ENCODE measurements at places on chromosomes 1 and 21. TPM values are rescaled to one million over a fixed set of nuclear protein-coding genes. Genes with fewer than 3 reads are reported as not detected.

SYCP1 gene
- total RNA-seq: not detected

CAMSAP2 gene
- 58.4 TPM for total RNA-seq

LENEP gene
- total RNA-seq: not detected

FGR gene
- total RNA-seq: 35.9 TPM

- no peak overlapping the region for H3K4me3 ChIP-seq
- H3K27ac ChIP-seq: no peak overlapping the region
- H3K36me3 ChIP-seq: no peaks in the 10 kb centered on the region
- no peak for DNase-seq
- H3K4me1 ChIP-seq: no peaks in the 10 kb centered on the region
Observed at GRCh38 chr1:15011160-15011559, 142.4 kb upstream of the TMEM51 start.

DNA sequence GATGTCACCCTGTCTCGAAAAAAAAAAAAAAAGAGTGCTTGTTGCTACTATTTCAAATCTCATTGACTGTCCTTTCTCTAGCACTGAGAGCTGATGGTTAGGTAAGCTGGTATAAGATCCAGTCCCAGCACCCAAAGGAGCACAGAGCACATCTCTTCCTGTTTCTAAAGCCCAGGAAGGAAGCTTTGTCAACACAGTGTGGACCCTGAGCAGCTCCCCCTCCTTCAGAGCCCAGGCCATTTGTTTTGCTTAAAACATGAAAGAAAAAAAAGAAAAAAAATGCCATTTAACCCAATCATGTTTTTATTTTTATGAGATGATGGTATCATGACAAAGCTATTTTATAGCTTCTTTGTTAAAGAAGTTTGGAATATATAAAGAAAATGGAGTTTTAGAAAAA is 184.1 kb upstream of the DUSP10 start:
- H3K27me3 ChIP-seq: no peaks in the 10 kb centered on the region
- H3K4me1 ChIP-seq: no peaks in the 10 kb centered on the region
- no peaks in the 10 kb centered on the region for H3K36me3 ChIP-seq

DNA sequence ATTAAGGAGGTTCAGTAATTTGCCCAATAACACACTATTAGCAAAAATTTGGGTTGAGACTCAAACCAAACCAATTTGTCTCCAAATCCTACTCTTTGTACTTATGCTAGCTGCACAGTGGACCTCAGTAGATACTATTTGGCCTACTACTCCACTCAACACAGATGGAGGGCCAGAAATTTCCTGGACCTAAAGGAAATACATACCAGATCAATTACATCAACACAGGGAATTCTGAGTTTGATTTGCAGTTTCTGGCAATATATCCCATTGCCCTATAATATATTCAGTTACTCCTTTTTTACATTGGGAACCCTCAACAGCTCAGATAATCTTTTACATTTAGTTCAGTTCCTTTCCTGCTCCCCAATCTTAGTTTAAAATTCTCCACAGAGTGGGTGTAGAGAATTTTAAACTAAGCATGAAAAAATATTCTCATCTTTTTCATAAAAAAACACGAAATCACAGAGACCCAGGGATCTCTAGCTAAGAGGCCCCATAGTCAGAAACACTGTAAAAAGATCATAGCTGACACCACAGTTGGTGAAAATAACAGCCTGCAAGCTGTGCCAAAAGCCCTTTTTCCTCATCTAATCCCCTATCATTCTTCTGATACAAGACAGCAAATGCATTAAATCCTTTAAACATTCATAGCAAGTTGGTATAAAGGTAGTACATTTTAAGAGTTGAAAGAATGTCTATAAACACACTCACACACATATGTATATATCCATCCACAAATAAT is 317.7 kb upstream of the ESRRG start:
- H3K4me1 ChIP-seq: no peaks in the 10 kb centered on the region
- no peaks in the 10 kb centered on the region for H3K36me3 ChIP-seq
- H3K27me3 ChIP-seq: no peaks in the 10 kb centered on the region
- DNase-seq: no peak

GRCh38 chr1:44903011-44903680 is 60.1 kb upstream of the PTCH2 start:
- no peaks in the 10 kb centered on the region for H3K4me1 ChIP-seq
- H3K27me3 ChIP-seq: no peaks in the 10 kb centered on the region

All from uterus (tissue), 4 donors.